ENCODE measurements at places on chromosomes 7 and 10.

- peak; percentile 20 for DNase-seq
These were observed 15.3 kb downstream of the MRPL32 start for GRCh38 chr7:42947521-42947920.

- DNase-seq = no peak
These were observed 97.6 kb upstream of the GSDME start for GRCh38 chr7:24854866-24855265.

- no peak for DNase-seq
These were observed 113.0 kb upstream of the CACUL1 start for GRCh38 chr10:118867768-118868167.

- no peak for DNase-seq
These were observed 162.6 kb downstream of the PTEN start for GRCh38 chr10:88026031-88026430.

- peak; percentile 14 for DNase-seq
These were observed 22.5 kb downstream of the CFAP43 start for GRCh38 chr10:104209575-104210198.

- DNase-seq = no peak
These were observed 34.3 kb downstream of the NAPEPLD start for GRCh38 chr7:103114576-103115008.

DNA sequence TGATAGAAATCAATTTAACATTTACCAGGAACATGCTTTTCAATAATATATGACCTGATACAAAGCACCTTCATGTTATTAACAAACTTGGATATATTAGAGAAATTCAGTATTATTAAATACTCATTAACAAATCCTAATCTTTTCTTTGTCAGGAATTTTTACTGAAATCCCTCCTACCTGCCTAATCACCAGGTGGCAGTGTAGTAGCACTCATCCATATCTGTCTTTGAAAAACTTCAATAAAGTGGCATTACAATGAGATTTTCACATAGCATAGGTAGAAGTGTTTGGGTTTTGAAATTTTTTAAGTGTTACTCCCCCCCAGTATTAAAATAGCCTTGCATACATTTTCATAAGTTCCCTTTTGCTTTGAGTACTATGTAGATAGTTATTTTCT lies 1246.6 kb upstream of the LRRN3 start:
- DNase-seq = no peak

- DNase-seq = peak; percentile 48
These were observed 45.9 kb downstream of the COL1A2 start for GRCh38 chr7:94440451-94441039.

DNA sequence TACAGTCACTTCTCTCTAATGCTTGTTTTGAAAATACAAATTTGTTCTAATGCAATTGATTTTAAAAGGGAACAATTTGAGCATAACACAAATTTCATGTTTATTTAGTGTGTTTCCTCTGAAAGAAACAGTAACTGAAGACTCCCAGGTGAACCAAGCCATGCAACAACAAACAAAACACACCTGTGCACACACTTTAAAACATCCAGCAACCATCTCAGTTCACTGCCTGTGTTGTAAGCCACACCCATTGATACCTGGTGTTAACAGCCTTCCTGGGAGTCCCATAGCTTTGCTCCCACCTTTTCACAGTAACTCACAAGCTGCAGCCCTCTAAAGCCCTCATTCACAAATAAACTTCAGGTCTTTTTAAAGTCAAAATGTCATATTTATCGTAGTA lies 89.3 kb downstream of the DOCK4 start:
- no peak for DNase-seq

- DNase-seq = no peak
These were observed 3.8 kb downstream of the GIMAP1 start for GRCh38 chr7:150719960-150720891.

- no peak for DNase-seq
These were observed 7.5 kb upstream of the LRRN3 start for GRCh38 chr7:111083413-111083812.

DNA sequence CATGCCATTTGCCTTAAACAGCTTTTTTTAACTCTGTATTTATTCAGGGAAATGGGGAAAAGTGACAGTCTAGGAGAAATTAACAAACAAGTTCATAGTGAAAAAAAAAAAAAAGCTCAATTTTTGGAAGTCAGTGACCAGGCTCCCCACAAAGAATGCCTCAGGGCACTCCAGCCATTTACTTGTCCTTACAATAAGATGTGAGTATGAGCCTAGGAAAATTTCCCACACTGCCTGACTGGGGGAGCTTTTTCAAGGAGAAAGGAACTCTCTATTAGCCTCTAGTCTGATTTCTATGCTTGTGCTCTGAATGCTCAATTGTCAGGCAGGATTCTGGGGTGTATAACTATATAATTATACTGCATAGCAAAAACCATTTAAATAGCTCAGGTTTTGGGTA lies 74.9 kb upstream of the NRBF2 start:
- peak; percentile 96 for DNase-seq

DNA sequence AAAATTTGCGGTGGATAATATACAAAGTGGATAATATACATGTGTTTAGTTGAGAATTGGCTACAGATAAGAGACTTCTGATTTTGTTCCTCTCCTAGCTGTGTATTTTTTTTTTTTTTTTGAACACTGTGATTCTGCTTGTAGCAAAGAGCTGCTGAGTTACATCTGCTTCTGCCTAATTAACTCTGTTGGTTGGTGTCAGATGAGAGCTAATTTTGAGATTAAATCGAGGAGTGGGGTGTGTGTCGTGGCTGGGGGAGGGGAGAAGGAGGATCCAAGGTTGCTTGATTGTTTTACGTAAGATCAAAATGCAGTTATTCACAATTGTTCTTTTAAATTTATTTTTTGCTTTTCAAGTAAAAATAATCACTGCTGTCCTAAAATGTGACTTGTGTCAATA lies 11.3 kb downstream of the KAT6B start:
- no peak for DNase-seq

DNA sequence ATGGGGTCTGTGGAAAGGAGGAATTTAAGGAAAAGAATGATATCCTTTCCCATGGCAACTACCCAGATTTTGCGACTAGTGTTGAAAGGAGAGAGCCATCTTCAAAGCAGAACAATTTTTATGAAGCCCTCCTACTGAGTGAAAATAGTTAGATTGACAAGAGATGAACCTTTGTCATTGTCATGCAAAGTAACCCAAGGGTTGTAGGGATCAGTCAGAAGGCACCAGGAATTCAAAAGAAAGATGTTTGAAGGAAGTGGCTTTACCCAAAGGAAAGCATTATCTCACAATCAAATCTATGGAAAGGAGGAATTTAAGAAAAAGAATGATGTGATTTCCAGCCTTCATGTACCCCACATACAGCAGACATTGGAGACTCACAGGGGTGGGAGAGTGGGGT lies 544.4 kb downstream of the IPMK start:
- DNase-seq = no peak

- no peak for DNase-seq
These were observed 98.6 kb upstream of the RPA3 start for GRCh38 chr7:7816816-7817536.

DNA sequence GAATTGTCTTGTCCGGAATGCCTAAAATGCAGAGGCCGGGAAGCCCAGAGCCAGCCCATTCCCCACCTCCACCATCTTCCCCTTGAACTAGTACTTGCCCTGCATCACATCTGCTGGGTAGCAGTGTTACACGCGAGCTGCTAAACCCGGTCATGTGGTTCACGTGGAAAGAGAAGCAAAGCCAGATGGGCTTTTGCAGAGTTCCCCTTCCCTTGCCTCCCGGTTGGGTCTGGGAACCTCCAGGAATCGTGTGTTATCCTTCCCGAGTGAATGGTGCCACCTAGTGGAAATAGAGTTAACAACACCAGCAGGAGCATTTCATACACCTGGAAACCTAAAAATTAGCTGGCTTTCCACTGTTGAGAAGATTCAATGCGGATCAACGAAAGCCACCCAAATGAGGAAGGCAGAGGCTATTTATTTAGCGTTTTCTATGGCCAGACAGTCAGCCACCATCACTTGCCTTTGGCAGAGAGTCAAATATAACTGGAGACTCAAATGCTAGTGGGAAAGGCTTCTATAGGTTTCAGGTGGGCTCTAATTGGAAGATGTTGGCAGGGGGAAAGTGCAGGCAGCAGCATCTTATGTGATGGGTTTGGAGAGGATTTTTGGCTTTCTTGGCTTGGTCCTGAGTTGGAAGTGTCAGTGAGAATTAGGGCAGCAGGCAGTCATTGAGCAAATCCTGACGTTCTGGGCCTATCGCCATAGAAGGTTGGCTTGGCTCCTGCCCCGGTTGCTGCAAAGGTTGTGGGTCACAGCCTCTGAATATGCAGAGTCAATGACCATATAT lies 12.9 kb upstream of the DENND2A start:
- DNase-seq = peak; percentile 71

DNA sequence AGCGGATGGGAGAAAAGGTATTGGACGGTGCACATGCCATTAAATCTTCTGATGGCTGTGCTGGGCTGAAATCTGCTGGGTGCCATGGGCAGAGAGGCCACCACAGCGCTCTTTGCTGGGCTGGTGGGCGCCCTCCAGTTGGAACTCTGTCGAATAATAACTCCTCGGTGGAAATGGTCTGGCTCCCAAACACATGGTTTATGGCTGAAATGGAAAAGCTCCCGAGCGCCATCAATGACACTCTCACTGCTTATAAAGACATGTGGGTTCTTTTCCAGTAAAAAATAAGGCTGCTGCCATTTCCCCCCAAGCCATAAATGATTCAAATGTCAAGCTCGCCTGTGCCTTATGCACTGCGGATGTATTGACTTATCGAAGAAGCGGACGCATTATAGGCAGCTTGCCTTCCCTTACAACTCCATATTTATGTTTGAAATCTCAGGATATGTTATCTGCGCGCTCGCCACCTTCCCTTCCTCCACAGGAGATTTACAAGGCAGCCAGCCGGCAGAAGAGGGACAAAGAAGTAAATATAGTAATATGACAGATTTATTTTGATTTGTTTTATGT lies 239.0 kb upstream of the MKI67 start:
- no peak for DNase-seq

DNA sequence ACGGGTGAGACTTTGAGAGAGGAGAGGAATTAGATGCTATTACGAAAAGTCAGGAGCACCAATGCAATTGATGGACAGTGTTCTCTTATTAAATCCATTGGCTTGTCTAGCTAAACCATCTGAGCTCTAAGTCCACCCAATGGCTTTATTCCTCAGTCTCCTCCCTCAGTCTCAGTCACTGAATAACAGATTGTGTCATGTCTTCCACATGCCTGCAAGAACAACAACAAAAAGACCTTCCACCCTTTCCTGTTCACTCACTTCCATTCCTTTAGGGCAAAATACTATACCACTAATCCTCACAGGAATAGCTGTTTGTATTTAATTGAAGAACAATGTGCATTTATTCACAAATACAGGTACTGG lies 154.8 kb upstream of the LAMB4 start:
- no peak for DNase-seq

DNA sequence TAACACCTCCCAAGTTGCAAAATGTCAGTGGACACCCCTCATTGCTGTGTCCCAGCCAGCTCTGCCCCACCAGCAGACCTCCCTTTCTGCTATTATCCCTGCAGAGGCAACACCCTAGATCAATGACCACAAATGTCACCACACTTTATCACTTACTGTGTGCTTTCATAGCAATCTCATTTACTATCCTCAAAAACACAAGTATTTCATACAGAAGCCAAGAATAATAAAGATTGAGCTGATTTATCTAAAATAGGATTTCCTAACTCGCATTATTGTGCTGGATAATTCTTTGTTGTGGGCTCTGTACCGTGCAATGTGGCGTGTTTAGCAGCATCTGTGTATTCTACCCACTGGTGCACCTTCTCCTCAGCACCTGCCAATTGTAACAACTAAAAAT lies 13.2 kb upstream of the ABCB5 start:
- no peak for DNase-seq

- DNase-seq = no peak
These were observed 23.1 kb downstream of the ZNF107 start for GRCh38 chr7:64688988-64689387.

GRCh38 chr7:116218051-116218645 lies 7.8 kb downstream of the TES start:
- no peak for DNase-seq

DNA sequence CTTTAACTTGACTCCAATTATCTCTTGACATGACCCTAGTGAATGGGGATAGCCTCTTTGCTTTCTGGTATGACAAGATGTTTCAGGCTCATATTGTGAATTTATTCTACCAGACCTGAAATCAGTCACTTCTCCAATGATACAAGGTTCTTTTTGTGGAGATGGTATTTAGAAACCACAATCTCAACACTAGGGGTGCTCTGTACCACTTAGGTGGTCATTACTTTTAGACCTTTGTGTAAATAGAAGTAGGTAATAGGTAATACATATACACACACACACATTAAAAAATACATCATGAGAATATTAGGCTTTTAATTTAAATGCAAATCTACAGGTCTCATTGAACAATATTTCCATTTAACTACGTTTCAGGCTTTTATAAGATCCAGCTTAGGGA lies 199.0 kb upstream of the RHOBTB1 start:
- DNase-seq = no peak

DNA sequence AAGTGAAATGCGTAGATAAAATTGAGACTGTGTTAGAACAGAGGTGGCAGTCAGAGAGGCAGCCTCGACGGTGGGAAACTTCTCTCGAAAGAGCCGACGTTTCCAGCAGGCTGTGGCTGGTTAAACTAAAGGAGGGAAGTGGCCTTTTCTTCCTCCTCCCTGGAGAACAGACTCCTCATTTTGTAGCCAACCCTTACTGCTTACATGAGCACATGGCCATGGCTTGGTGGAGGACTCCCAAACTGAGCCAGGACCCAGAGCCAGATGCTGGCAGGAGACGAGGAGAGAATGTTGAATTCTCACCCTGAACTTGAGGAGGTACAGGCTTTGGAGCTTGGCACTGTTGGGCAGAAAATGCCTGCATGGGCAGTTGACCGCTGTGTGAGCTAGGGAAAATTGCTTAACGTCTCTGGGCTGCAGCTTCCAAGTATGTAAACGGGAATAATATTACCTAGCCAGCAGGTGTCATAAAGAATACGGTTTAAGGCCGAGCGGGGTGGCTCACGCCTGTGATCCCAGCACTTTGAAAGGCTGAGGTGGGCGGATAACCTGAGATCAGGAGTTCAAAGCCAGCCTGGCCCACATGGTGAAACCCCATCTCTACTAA lies 24.5 kb downstream of the MMD2 start:
- no peak for DNase-seq

GRCh38 chr10:14603534-14604102 lies 171.1 kb downstream of the FAM107B start:
- no peak for DNase-seq

DNA sequence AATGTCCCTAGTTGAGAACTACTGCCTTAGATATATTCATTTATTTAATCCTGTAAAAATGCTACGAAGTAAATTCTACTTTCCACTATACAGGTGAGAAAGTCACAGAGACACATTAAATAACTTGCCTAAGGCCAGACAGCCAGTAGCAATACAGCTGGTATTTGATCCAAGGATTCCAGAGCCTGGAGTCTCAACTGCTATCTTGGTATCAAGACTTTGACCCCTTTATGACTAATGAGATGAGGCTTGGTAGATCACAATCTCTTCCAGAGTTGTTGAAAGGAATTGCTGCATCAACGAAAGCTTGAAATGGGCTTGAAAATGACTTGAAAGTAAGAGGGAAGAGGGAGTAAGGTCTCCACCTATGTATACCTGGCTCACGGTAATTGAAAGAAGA lies 83.3 kb downstream of the ORC5 start:
- DNase-seq = no peak

- DNase-seq = peak; percentile 92
These were observed at the start of gene CCDC71L for GRCh38 chr7:106660862-106661720. Gene CCDC71L (minus strand): TSS chr7:106661158. CDS start chr7:106660896, 262 bp downstream.

- no peak for DNase-seq
These were observed 274.9 kb upstream of the NEBL start for GRCh38 chr10:21171936-21172541.

All from foreskin melanocyte (primary cell).